HEK293T (cell line): ENCODE measurements at places on chromosomes 6 and 20.

GRCh38 chr6:137799950-137800568, 67.0 kb upstream of the TNFAIP3 start:
- DNase-seq, result peak; percentile 56

GRCh38 chr20:59743767-59744485, 139.6 kb downstream of the PHACTR3 start:
- no peak for DNase-seq

- no peak for DNase-seq
Observed at GRCh38 chr6:15922510-15923250, 206.2 kb upstream of the MYLIP start.

GRCh38 chr6:111992851-111993250, 61.1 kb upstream of the CCN6 start:
- no peak for DNase-seq

DNA sequence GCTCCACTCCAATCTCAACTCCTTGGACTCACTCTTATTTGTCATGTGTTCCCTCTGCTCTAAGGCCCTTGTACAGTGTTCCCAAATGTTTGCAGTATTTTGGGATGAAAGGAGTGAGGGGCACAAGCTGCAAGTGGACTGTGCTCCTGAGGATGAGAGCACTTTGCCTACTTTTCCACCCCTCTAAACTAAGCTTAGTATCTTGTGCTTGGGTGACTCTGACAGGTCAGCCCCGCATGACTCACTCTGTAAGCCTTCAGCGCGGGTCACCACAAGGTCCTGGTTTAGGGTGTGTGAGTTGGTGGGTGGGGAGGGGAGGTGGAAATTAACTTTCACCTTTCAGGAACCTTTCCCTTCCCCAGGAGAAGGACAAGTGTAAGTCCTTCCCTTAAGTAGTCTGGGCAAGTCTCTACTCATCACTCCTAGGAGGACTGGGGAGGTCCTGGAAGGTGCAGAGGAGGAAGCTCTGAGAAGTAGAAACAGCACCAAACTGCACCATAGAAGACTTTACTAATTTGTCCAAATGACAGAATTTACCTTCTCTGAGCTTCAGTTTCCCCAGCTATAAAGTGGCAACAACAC, 68.8 kb upstream of the EPB41L1 start:
- DNase-seq, result no peak

DNA sequence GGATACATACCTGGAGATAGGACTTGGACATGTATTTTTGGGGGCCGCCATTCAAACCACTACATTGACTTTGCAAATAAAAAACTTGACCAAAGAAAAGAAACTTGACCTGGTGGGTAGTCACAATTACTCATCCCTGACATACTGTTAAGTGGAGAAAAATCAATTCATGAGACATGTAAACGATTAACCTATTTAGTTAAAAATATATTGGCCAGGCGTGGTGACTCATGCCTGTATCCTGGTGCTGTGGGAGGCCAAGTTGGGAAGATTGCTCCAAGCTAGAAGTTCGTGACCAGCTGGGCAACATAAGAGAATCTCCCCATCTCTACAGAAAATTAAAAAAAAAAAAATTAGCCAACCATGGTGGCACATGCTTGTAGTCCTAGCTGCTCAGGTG, 2.5 kb upstream of the SRSF12 start:
- DNase-seq, result no peak

DNA sequence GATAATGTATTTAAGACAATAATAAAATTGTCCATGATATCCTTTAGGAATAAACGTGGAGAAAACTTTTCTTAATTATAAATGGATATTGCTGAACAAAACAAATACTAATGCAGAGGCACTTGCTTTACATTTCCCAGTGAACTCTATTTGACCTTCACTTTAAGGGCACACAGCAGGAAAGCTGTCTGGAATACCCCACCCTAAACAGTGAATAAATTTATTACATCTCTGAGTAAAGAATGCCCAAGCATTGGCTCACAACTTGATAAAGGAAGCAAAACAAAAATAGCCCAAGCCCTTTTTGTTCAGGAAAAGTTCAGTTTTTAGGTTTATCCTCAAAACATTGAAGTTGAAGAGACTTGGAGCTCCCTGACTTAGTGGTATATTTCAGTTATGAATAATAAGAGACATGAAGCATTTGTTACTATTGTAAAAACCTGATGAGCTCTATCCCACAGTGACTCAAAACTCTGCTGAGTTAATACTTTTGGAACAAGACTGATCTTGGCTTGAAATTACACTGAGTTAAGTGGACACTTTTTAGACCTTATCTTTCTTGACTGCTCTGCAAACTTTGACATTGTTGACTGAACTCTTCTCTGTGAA, 353.9 kb downstream of the BCKDHB start:
- DNase-seq, result no peak
